Tongue (tissue), 3 donors: ENCODE measurements at places on chromosomes 1 and 21.

GRCh38 chr21:26686278-26686677 is 113.2 kb upstream of the CYYR1 start:
- DNase-seq = no peak

- no peak for DNase-seq
Observed at GRCh38 chr1:227353186-227353585, 34.9 kb upstream of the CDC42BPA start.

DNA sequence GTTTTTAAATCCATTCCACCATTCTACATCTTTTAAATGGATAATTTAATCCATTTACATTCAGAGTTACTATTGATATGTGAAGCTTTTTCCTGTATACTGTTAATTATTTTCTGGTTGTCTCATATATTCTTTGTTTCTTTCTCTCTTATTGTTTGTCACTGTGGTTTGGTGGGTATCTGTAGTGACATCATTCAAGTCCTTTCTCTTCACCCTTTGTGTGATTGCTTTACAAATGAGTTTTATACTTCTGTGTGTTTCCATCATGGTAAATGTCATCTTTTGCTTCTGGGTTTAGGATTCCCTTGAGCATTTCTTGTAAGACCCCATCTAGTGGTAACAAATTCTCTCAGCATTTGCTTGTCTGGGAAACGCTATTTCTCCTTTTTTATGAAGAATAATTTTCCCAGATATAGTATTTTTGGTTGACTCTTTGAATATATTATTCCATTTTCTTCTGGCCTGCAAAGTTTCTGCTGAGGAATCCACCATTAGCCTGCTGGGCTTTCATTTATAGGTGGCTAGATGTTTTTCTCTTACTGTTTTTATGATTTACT is 10.2 kb downstream of the LY9 start:
- no peak for DNase-seq

- DNase-seq = peak; percentile 66
Observed at GRCh38 chr21:33441489-33442477, 38.0 kb downstream of the TMEM50B start.

DNA sequence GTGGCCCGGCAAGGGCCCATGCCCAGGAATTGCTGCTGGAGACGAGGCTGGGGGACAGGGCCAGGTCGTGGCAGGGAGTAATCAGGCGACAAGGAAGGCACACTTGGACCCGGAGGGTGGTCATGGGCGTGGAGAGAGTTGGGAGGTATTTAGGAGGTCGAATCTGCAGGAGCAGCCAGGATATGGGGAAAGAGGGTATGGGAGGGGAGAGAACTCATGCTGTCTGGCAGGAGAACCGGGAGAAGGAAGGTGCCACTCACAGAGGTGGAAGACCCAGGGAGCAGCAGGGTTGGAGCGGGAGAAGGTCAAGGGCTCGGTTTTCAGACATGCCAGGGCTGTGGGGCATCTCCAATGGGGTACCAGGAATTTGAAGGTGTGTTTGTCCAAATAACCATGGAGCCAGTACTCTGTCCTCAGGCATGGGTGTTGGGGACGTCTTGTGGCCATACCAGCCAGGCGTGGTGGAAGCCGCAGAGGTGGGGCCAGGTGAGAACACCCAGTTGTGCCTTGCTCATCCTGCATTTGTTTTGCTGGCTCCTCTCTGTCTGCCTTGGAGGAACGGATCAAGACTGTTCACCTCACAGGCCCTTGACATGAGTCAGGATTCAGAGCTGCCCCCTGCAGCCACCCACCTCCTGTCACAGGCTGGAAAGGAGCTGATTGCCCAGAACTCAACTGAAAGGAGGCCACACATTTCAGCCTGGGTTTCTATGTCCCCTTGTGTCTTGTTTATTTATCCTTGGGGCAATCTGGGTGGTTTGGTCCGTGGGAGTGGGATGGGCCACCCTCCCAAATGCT is 111.6 kb downstream of the SPSB1 start:
- no peak for DNase-seq
